ENCODE measurements at places on chromosomes 11 and 22.

DNA sequence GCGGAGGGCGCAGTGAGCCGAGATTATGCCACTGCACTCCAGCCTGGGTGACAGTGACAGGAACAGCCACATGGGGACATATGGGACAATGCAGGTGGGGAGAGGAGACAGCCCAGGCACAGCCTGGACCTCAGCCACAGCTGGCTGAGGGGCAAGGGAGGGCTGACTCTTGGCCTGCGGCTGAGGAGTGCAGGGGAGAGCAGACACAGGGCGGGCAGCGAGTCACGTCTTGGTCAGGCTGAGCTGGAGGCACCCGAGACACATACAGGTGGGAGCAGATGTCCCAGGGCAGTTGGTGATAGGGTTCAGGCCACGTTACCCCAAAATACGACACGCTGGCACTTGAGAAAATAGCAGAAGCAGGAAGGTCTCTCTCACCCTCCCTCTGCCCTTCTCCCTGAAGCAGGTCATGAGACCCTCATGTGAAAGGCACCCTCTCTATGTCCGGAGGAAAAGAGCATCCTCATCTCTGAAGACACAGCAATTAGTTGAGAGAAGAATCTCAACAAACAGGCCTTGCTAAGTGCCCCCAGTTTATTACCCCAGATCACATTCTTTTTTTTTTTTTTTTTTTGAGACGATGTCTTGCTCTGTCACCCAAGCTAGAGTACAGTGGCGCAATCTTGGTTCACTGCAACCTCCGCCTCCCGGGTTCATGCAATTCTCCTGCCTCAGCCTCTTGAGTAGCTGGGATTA lies 10.5 kb downstream of the KIAA0930 start:
- DNase-seq = no peak

DNA sequence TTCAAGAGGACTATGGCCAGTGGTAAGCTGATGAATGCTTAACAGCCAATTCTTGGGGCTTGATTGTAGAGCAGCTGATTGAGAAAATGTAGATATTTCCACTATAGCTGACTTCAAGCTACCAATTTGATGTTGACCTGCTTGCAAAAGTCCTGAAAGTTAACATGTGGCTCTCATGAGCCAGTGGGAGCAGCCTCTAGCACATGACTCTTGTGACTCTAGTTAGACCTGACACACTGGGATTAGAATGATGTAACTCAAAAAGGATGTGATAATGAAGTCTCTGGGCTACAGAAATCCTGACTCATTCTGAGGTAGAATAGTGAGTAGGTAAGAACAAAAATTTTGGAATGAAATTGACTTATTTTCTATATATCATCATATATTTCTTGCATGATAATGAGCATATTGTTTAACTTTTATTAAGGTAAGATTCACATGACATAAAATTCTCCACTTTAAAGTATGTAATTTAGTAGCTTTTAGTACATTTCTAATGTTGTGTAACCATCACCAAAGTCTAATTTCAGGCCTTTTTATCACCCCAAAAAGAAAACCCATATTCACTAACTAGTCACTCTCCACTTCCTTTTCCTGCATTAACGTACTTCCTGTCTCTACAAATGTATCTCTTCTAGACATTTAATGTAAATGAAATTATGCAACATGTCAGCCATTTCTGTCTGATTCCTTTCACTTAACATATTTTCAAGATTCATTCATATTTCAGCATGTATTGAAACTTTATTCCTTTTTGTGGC lies 16.1 kb upstream of the OR52H1 start:
- no peak for DNase-seq

- no peak for DNase-seq
Observed at GRCh38 chr11:121665206-121665838, 212.6 kb upstream of the SORL1-AS1 start.

DNA sequence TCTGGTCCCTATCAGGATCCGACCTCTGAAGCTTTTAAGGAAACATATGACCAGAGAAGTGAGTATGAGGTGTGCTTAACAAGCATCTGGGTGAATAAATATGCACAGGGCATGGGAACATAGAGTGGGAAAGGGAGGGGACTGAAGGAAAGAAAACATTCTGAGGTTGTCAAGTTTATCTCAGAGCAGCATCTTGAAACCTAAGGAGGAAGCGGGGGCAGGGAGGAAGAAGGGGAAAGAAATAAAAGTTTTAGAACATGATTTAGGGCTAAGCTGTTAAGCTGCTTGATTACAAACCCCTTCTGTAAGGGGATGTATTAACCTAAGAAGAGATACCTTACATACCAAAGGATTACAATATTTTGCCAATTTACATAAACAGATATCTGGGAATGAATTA lies 24.0 kb upstream of the SC5D start:
- no peak for DNase-seq

DNA sequence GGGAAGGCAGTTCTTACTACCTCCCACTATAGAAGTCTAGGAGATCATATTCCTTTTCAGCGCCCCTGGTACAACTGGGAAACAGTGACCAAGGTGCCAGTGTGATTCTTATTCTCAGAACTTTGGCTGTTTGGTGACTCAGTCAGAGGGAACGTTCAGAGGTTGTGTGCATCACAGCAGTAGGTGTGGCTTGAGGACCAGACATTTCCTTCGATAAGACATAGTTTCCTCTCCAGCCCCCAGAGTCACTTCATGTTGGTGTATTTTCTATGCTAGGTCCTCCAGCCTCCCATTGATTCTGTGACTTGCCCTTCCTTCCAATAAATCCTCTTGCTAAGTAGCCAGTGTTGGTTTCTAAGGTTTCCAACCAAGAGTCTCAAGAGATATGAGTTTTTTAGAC lies 171.9 kb upstream of the MPPED2 start:
- DNase-seq = no peak

DNA sequence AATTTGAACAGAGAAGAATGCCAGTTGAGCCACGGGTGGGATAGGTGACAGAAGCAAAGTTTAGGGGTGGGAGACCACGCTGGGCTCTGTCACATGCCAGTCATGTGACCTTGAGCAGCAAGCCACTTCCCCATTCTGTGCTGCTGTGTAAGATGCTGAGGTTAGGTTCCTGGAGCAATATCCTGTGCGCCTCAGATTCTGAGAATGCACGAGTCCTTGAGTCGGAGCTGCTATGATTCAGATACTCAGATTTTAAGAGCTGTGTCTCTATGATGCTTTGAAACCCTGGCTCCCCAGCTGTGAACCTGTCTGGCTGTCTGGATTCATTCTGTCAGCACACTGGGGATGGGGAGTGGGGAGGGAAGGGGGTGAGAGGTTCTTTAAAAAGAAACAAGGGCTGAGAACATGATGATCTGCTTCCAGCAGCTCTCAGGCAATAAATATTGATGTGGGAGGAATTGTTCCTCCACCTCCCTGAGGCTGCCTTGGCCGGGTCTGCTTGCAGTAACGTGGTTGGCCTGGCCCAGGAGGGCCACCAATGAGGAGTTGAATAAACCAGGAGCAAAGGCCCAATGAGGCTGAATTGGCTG lies 24.0 kb downstream of the SLCO2B1 start:
- DNase-seq = no peak

GRCh38 chr11:134358856-134359490 lies 27.2 kb downstream of the GLB1L2 start:
- DNase-seq = peak; percentile 30

- DNase-seq = no peak
Observed at GRCh38 chr22:42101199-42101598, 10.6 kb upstream of the NDUFA6 start.

DNA sequence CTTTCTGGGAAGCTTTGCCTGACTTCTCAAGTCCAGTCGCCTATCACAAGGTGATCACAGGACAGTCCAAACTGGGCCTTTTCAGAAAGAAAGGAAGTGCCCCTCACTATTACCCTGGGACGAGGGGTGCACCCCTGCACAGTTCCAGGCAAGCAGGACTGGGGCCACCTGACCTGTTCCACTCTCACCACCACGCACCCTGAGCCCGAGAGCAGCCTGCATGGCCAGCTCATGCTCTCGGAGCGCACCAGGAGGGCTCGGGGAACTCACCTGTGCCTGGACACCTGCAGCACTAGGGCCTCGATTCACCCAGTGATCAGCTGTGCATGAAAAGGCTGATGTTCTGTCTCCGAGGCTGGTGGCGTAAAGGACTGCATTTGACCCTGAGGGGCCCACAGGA lies 12.8 kb upstream of the FGF4 start:
- no peak for DNase-seq

DNA sequence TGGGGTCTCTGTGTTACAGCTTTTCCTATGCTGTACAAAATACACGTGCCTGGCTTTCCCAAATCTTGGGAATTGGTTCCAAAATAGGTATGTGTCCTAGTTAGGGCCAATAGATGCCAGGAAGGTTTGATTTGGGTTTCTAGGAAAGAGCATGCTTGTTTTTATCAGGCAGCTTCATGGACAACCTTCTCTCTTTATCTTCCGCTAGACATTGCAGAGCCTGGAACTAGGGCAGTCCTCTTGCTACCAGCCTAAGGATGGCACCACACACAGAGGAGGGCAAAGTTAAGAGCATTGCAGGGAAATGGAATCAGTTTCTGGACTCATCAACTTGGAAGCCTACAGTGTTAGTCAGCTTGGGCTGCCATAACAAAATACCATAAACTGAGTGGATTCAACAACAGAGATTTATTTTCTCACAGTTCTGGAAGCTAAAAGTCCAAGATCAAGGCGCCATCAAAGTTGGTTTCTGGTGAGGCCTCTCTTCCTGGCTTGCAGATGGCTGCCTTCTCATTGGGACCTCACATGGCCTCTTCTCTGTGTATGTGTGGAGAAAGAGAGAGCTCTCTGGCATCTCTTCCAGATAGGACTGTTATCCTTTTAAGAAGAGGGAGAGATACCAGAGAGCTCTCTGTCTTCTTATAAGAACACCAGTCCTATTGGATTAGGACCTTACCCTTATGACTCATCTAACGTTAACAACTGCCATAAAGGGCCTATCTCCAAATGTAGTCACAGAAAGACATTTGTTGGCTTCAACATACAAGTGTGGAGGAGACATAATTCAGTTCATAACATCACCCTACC lies 27.3 kb upstream of the CREB3L1 start:
- DNase-seq = no peak

DNA sequence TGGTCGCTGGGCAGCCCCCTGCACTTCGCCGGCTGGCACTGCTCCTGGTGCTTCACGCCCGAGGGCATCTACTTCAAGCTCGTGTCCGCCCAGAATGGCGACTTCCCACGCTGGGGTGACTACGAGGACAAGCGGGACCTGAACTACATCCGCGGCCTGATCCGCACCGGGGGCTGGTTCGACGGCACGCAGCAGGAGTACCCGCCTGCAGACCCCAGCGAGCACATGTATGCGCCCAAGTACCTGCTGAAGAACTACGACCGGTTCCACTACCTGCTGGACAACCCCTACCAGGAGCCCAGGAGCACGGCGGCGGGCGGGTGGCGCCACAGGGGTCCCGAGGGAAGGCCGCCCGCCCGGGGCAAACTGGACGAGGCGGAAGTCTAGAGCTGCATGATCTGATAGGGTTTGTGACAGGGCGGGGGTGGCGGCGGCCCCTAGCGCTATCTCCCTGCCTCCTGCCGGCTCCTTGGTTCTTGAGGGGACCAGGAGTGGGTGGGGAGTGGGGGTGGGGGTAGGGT lies 13.5 kb upstream of the MIEF1 start:
- no peak for DNase-seq

DNA sequence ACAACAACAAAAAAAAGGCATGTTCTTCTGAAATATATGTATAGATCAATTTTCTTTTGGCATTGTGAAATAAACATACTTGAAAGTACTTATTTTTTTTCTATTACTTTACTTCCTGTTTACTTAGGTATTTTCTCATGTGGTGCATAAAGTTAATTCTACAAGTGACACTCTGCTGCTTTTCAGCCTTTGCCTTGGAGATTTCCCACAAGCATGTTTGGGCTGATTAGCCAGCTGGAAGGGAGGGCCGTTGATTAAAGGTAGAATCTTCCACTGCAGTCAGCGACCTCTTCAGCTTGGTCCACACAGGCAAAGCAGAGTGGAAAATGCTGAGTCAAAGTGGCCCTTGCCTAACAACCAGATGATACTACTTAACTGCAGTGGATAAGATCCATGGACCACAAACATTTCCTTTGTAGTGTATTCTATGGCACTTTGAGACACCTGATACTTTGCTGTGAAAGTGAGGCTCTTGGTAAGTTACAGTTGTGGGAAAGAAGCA lies 176.0 kb downstream of the ARHGAP42 start:
- no peak for DNase-seq

DNA sequence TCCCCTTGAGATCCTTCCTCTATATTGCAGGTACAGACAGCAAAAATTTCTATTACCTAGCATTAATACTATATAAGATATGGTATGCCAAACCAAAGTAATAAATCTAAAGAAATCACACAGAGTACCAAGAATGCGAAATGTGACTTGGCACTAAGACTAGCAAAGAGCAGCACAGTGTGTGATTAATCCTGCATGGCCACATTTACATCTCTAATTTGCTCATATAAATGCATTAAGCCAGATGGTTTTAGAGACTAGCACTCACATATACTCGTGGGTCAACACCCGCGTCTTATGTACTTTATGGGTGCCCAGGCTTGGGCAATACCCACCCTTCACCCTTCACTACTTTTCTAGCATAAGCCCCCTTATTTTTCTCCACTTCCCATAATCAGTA lies 213.2 kb downstream of the TTC28 start:
- DNase-seq = no peak

DNA sequence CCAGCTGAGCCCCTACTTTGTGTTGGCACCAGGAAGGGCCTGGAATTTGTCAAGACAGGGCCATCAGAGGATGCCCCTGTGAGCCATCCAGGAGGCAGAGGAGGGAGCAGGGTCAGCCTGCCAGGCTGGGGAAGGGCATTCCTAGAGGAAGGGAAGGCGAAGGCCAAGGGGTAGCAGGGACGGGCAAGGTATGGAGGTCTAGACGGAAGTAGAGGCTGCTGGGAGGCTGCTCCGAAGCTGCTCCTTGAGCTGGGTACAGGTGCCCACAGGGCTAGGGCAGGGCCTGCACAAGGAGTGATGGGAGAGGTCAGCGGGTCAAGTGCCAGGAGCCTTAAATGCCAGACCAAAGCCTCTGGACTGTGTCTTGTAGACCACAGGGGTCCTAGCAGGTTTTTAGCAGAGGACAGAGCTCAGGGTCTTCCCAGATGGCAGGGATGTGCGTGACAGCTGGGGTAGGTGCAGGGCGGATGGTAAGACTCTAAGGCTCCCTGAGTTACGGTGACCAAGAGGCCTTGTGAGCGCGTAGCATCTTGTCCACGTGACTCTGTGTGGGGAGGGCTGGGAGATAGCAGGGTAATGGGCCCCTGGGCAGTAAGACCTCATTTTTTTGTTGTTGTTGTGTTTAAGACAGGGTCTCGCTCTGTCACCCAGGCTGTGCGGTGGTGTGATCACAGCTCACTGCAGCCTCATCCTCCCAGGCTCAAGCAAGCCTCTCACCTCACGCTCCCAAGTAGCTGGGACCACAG lies 31.7 kb upstream of the CSNK1E start:
- DNase-seq = peak; percentile 67
